Activated effector memory CD4-positive, alpha-beta T cell treated with anti-CD3 and anti-CD28 coated beads, Interleukin-2, amount 50 U/mL, for 16 hours (primary cell): ENCODE measurements at places on chromosomes 12 and 14.

GRCh38 chr12:18358930-18359329, 97.6 kb downstream of the PIK3C2G start:
- no peak for DNase-seq

DNA sequence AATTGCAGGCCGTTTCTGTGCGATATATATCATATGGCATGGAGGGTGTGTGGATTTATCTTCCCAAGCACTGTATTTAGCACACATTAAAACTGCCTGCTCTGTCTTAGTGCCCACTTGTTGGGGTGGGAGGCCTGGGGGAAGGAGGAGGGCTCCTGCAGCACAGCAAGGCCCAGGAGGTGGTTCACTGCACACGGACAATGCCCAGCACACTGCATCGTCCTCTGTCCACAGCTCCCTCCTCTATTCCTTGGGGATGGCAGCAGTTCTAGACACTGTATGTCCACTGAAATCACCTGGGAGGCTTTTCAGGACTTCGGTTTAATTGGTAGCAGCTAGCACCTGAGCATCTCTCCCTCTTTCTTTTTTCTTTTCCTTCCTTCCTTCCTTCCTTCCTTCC, 161.2 kb downstream of the KTN1 start:
- no peak for DNase-seq

GRCh38 chr12:112031472-112031871, 18.2 kb downstream of the ERP29 start:
- DNase-seq, result no peak

DNA sequence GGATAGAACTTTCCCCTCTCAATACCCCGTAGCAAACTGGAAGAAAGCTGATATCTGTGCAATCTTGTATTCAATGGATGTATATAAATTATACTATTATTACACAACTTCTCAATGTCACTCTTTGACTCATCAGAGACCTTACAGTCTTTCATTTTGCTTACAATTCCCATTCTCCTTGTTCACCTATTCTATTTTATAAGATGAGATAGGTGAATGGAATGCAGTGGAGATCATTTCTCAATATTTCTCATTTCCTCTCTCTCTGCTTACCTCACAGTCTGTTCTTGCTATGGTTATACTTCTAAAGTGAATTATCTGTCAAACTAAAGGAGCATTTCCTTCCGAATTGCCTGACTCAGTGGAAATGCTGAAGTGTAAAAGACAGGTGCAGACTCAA, 14.9 kb downstream of the FOXA1 start:
- DNase-seq, result no peak

GRCh38 chr12:83067981-83068380, 381.3 kb downstream of the TMTC2 start:
- DNase-seq, result no peak

DNA sequence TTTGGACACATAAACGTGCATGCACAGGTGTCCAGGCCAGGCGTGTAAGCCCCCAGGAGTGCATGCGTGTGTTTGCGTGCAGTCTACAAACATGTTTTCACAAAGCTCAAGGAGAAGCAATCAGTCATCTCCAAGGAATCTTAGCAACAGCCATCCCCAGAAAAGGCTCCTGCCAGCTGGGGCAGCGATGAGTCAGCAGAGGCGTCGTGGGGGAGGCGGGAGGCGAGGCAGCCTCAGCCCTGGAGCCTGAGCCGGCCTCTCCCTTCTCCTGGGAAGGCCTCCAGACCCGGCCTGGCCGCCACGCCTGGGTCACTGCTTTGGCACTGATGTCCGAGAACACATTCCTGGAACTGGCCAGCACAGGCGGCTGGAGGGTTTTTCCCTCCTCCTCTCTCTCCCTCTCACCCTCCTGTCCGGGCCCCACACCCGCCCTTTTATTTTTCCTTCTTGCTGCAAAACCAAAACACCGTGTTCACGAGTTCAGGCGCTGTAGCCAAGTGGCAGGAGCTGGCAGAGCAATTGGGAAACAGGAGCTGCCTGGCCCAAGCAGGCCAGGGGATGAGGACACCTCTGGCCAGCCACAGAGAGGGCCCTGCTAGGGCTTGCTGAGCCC, 92.7 kb downstream of the LRRC74A start:
- no peak for DNase-seq

- peak; percentile 72 for DNase-seq
Measured at GRCh38 chr12:52903855-52904508, 894 bp downstream of the KRT8 start.

GRCh38 chr14:33370426-33370825, 431.7 kb downstream of the NPAS3 start:
- no peak for DNase-seq

DNA sequence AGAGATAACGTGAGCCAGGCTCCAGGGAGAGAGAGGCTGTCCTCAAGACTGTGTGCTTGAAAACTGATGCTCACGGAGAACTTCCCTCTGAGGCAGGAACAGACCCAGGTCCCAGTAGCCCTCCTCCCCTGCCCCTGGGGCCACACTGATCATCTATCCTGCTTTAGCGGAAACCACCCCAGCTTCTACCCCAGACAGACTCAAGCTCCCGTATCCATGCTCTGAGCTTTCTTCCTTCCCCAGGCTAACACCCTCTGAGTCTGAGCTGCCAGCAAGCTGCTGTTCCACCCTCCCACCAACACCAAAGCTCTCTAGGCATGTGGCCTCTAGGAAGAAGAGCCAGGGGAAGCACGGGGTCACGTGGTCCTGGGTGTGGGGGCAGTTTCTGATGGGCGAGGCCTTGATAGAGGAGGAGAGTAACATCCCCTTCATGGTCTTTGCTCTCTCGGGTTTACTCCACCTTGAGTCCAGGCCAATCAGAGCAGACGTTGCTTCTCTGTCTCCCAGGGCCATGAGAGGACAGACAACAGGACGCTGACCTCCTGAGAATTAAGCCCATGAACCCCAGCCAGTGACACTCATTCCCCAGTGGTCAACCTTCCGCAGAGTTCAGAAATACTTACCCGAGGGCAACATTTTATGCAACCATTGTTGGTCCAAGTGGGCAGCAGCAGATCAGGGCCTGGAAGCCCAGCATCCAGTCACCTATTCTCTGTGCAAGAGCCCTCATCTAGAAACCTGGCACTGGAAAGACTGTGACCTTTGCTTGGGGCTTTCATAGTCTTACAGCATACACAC, 1.4 kb downstream of the PCK2 start:
- peak; percentile 87 for DNase-seq

- DNase-seq, result no peak
Measured at GRCh38 chr12:90965204-90965603, 10.2 kb upstream of the CCER1 start.

- DNase-seq, result no peak
Measured at GRCh38 chr12:40065636-40066035, 40.2 kb downstream of the SLC2A13 start.
